NCI-H2029 (cell line): ENCODE measurements at places on chromosomes 12 and 14.

DNA sequence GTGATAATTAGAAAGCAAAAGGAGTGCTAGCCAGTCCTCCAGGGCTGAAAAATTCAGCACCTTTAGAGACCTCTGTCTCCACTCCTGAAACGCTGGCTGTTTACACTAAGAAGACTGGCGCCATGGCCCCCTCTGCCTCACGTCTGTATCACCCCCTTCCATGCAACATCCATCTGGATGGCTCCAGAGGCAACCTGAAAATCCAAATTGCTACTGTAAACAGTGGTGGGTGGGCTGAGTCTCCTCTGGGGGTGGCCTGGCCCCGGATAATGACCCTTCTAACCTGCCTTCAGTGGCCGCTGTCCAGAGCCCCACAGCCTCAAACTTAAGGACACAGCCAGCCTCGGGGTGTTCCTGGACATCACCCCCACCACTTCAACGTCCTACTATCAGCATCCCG is 1.4 kb downstream of the PRKD1 start:
- DNase-seq, result no peak

- DNase-seq, result no peak
Observed at GRCh38 chr12:28963554-28963953, 185.5 kb upstream of the FAR2 start.

DNA sequence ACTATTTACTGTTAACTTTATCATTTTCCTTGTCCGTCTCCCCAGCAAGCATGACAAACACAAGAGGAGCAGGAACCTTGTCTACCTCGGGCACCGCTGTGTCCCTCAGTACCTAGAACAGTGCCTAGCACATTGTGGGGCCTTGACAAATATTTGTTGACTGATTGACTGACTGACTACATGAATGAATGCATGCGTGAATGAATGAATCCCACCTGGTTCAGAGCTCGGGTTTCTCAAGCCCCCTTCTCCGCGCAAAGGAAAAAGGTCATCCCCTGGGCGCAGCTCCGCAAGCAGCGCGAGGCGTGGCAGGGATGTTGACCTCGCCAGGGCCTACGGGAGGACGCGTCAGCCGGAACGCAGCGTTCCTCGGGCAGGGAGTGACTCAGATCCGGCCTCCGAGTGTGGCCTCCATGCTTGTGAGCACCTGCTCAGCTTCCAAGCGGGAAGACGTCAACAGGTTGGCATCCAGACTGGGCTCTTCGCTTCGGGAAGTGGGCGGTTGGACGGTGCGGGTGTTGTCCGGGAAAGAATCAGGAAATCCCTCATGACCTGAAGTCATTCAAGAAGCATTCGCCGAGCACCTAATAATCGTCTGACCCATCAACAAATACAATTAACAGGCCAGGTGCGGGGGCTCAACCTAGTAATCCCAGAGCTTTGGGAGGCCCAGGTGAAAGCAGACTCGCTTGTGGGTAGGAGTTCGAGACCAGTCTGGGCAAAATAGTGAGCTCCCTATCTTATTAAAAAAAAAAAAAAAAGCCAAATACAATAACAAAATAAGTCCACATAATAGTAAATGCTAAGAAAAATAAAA is 13.9 kb upstream of the UBC start:
- DNase-seq, result no peak

DNA sequence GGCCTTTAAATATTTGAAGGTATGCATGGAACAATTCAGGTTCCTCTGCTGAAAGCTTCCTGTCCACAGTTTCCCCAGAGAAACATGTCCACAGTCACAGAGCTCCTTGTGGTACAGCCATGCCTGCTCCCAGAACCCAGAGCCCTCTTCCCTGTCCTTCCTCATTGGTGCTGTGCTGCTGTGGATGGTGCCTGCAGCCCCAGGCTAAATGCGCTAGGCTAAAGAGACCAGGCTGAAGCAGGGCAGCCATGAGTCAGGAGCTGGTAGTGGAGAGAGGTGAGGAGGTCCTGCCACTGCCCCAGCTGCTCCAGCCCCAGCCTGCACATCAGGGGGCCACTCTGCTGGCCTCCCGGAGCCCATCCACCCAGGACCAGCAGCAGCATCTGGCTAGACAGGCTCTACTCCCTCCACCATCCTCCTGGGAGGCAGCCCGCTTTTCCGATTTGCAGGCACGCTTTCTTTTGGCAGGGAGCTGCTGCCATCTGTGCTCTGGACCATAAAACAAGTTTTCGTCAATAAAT is 65.4 kb upstream of the DDX11 start:
- no peak for DNase-seq

GRCh38 chr14:88424573-88424972 is 39.1 kb downstream of the SPATA7 start:
- no peak for DNase-seq

GRCh38 chr14:54803396-54803795 is 99.2 kb downstream of the GCH1 start:
- no peak for DNase-seq

GRCh38 chr12:108268397-108268796 is 70.7 kb downstream of the CMKLR1 start:
- DNase-seq, result no peak

- no peak for DNase-seq
Observed at GRCh38 chr12:28121433-28121832, 68.8 kb upstream of the CCDC91 start.

GRCh38 chr14:104864267-104865080 is 594 bp upstream of the CEP170B start:
- DNase-seq, result no peak

GRCh38 chr14:97942921-97943320 is 1145.7 kb downstream of the VRK1 start:
- DNase-seq, result no peak

GRCh38 chr12:131242741-131243496 is 289.2 kb downstream of the ADGRD1 start:
- no peak for DNase-seq

GRCh38 chr12:107282628-107283027 is 189.3 kb upstream of the CRY1 start:
- DNase-seq, result no peak

GRCh38 chr12:5396541-5396940 is 35.4 kb upstream of the NTF3 start:
- DNase-seq, result peak; percentile 48

DNA sequence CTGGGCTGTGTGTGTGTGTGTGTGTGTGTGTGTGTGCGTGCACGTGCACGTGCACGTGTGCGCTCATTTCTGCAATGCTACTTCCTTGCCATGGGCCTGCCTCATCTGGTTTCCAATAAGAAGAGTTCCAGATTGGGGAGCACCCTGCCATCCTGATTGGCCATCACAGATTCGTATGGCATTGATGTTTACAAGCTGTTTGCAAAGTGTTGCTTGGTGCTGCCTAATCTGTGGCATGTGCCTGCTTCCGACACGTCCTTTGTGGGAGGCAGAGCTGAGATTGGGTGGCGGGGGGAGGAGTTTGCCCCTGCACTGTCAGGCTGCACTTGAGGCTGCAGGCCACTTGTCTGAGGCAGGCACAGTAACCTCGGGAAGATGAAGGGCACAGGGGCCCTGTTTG is 39.2 kb downstream of the SAMD4A start:
- DNase-seq, result no peak

DNA sequence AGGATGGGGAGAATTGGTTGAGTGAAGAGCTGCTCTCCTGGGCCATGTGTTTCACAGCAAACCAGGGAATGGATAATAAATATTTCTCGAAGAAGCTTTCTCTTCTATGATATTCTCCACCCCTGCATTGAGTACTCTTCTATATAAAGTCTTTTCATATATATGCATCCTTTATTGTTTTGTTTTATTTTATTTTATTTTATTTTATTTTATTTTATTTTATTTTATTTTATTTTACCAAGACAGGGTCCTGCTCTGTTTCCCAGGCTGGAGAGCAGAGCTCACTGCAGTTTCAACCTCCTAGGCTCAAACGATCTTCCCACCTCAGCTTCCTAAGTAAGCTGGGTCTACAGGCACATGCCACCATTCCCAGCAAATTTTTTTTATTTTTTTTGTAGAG is 85.8 kb downstream of the SCN8A start:
- no peak for DNase-seq

DNA sequence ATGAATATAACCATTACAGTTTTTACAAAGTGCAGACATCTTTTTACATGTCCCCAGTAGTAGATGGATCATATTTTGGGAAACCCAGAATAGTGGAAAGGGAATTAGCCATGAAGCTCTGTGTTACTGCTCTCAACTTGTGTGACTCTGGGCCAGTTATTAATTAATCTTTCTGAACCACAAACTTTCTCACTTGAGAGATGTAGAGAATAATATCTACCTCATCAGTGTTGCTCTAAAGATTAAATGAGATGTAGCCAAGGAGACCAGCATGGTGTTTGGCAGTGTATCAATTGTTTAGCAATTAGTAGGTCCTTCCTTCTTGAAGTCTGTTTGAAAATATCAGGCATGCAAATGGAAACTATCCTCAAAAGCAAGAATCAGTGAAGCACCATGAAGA is 169.2 kb downstream of the TMTC2 start:
- DNase-seq, result no peak

DNA sequence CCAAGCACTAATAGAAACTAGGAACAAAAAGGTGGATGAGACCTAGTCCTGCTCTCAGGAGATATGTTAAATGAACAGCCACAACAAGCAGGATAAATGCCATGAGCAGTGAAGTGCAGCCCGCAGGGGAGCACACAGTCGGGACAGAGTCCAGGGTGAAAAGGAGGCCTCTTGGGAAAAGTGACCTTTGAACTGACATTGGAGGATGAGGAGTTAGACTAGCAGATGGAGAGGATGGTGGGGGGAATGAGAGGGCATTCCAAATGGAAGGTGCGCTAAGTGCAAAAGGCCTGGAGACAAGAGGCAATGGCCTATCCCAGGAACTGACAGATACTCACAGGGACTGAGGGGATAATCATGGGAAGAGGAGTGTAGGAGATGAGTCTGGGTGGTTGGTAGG is 4.5 kb downstream of the OS9 start:
- no peak for DNase-seq

- DNase-seq, result peak; percentile 87
Observed at GRCh38 chr12:109586385-109587296, 13.0 kb downstream of the MVK start.

DNA sequence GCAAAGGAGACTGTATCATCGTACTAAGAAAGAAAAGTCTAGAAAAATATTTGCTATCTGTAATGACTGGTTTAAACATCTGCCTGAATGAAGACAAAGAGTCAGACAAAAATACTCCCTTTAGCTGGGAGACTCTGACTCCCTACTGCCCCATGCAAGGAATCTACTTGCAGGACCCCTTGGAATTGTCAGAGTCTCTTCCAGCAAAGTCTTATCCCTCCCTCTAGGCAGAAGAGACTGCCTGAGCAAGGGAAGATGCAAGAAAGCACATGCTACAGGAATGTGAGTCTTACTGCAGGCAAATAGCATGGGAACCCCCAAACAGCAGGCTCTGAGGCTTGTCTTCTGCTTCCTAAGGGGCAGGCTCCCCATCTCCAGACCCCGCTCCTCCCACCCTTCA is 154.0 kb downstream of the KCNA5 start:
- DNase-seq, result no peak

- no peak for DNase-seq
Observed at GRCh38 chr14:62776300-62776699, 269.0 kb downstream of the KCNH5 start.

DNA sequence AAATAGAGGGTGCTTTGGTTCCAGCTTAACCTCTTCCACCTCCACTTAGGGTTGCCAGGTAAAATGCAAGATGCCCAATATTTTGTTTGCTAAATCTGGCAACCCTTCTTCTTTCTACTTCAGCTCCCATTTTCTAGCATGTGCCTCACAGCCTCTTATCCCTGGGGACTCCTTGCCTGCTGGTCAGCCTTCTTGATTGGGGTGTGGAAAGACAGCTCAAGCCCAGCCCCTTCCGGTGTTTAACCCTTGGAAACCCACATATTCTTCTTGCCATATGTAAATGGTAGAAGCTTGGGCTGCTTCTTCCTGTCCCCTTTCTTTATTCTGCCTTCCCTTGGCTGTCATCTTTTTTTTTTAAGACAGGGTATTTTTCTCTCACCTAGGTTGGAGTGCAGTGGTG is 5.7 kb downstream of the SPIC start:
- DNase-seq, result no peak

DNA sequence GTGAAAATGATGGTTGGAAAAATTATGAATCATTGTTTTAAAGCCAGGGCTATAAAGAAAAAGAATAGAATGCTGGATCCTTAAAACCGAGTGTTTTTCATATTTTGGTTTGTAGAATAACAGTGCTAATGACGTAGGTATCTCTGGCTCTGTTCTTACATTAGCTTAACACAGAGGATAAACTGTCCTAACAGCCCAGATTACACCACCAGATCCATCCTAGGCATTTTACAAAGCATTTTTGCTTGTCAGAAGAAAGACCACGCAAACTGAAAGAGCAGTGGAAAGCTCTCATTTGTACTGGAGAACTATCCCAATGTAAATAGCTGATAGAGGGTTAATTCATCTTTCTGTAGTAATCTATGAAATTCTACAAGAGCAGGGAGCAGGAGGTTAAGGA is 13.6 kb downstream of the IFT81 start:
- DNase-seq, result no peak

- DNase-seq, result no peak
Observed at GRCh38 chr14:77613201-77613600, 3.2 kb downstream of the SPTLC2 start.

- DNase-seq, result no peak
Observed at GRCh38 chr12:2553388-2554126, 241.2 kb upstream of the FKBP4 start.

DNA sequence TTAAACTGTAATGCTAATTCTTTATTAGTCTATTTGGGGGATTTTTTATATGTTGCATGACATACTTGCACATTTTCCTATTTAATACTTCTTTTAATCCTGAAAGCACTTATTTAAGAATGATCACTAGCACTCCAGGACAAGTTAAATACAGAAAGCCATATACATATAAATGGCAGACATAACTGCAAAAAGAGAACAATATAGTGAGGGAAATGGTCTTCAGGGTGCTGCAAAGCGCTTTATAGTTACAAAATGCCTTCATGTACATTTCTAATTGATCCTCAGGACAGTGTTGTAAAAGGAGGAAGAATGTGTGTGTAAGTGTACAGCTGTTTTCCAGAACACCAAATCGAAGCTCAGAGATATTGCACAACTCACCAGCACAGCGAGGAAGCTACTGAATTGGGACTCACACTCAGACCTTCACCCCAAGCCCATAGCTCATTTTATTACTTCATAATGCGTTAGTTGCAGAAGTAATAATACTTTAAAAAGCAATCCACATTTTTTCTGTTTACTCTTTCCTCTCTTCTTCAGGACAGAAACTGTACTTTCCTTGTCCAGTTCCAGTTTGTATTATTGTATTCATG is 428.2 kb downstream of the RAD51B start:
- DNase-seq, result no peak

DNA sequence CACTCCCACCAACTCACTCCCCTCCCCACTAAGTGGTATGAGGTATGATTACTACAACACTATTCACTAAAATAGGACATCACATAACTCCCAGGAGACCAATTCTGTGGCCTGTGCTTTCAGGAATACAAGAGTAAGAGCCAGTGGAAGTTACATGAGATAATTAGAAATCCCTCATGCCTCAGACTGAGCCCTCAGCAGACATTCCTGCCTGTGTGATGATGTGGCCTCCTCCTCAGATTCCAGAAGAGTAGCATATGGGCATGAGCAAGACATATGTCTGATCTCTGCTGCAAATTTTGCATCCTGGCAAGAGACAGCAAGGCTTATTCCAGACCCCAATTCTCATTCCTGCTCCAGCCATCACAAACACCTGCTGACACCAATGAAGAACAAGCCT is 46.0 kb upstream of the BMP4 start:
- no peak for DNase-seq

GRCh38 chr12:4006743-4007142 is 133.5 kb upstream of the PARP11 start:
- no peak for DNase-seq
